Muscle of arm (tissue), 14 donors: ENCODE measurements at places on chromosomes 11 and 22.
A peak's percentile ranks its signal among the peaks of the same experiment; 100 is the strongest.

- DNase-seq = no peak
These were observed 59.2 kb upstream of the RTL6 start for GRCh38 chr22:44557064-44557748.

GRCh38 chr22:35442471-35442870, 42.5 kb downstream of the MCM5 start:
- no peak for DNase-seq

GRCh38 chr11:33721984-33722383, 14.2 kb downstream of the CD59 start:
- no peak for DNase-seq

DNA sequence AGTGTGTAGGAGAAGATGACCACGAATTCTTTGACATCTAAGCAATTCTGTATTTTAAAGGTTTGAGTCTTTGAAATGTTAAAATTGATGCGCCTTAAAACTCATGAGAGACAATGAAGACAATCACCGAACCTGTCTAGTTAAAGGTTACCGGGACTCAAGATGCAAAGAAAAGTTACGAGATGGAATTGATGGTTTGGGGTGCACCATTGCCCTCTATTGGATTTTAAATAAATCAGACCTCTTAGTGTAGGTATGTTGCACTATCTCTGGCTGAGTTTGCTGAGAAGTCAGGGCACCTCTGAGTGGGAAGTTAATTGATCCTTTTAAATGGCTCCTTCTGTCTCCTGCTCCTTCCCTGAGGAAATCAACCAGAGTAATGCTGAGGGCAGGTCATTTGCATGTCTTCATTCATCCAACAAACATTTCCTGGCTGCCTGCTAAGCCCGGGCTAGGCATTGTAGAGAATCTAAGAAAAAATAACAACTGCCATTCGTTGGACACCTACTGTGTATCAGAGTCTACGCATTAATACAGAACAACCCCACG, 19.4 kb upstream of the TMA7B start:
- DNase-seq = no peak

GRCh38 chr11:119404872-119405271, 18.1 kb downstream of the THY1 start:
- no peak for DNase-seq

DNA sequence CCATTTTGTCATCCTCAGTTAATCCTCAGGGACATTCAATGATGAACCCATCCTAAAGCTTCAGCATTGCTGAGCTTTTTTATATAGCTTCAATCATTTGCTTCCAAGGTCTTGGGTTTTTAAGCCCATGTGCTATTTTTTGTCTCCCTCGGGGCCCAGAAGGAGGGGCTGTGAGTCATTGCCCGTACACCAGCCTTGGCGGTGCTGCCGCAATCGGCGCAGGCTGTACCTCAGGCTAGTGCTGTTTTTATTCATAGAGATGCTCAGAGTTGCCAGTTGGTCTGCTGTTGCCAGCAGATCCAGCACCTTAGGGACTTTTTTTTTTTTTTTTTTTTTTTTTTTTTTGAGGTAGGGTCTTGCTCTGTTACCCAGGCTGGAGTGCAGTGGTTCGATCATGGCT, 35.5 kb downstream of the ACO2 start:
- no peak for DNase-seq

DNA sequence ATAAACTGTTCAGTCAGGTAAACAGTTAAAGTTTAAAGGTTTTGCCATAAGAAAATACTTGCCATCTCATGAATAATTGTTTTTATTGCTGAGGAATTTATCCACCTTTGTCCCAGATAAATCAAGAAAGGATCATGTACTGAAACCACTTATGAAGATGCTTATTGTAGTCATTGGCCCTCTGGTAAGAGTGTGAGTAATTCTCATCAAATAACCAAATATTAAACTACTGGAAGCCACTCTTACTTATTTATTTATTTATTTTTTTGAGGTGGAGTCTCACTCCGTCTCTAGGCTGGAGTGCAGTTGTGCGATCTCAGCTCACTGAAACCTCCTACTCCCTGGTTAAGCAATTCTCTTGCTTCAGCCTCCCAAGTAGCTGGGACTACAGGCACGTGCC, 35.1 kb downstream of the TMEM135 start:
- DNase-seq = no peak

- DNase-seq = no peak
These were observed 11.6 kb upstream of the ALKBH3 start for GRCh38 chr11:43868852-43869567.

DNA sequence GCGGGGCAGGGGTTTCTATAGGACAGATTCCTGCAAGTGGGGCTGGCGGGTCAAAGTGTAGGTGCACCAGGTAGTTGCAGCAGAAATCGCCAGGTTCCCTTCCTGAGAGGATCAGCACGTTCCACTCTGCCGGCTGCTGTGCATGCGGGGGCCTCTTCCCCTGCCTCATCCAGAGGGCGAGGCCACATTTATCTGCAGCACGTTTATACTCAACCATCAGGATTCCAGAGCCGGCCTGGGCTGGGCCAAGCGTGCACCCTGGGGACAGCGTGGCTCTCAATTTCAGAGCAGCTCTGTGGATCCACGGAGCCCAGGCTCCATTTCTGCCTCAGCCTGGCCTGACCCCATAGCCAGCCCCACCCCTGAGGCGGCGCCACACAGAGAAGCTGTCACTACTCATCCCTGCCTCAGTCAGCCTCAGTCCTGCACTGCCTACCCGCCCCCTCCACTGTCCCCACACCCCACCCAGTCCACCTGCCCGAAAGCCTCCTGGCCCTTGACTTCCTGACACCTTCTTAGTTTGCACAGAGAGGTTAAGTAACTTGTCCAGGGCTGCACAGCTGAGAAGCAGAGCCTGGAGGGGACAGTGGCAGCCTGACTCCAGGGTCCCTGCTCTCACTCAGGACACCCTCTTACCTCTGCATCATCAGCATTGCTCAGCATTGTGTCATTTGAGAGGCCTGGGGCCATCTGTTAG, 45.9 kb upstream of the RTL6 start:
- no peak for DNase-seq

GRCh38 chr11:77267962-77268361, 33.5 kb downstream of the GDPD4 start:
- DNase-seq = no peak

DNA sequence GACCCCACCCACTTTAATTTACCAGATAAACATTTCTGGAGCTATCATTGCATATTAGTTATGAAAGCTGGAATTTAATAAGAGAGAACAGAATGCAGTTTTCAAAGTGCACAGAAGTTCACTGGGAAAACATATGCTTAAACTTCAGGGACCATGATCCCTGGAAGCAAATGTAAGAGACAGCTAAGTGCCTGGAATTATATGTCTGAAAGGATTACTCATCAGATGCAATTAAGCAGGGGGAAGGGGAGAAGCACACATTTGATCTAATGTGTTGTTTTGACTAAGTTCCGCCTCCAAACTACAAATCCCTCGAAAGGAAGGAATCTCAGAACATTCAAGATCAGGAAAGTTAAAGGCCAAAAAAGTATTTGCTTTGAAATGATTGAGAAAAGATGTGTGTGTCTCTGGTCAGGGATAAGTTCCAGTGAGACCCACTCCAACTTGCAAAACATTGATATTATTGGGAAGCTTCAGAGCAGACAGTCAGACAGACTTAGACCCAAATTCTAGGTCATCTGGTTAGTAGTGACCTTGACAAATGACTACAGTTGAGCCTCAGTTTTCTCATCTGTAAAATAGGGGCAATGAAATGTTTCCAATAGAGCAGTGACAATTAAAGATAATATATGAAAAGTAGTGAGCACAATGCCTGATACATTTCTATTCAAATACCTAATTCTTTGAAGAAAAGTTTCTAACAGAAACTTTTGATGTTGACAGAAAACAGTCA, 147.6 kb downstream of the ME3 start:
- DNase-seq = peak; percentile 53

- DNase-seq = no peak
These were observed 38.3 kb upstream of the CEP295 start for GRCh38 chr11:93623179-93623578.

DNA sequence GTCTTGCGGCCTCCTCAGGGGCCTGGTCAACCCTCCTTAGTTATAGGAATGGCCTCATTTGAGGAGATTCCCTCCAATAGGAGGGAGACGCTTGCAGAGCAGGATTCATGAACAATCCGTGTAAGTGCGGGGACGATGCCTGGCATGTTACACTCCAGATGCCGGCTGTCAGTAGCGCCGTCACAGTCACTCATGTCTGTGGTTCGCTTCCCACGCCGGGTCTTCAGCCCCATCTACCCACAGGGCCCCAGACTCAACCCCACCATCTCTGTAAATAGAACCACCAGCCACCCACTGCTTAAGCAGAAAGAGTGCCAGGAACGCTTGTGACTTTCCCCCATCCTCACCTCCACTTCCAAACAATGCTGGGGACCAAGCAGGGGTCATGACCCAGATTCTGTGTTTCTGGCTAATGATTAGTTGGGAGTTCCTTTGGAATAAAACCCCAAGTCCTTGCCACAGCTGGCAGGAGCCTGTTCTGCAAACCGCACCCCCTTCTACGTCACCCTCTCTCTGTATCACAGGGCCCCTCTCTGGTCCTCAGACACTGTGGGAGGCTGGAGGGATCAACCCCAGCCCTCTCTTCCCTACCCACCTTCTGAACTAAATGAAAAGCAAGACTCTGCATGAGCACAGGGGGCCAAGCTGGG, 38.8 kb upstream of the TOLLIP start:
- DNase-seq = no peak

- no peak for DNase-seq
These were observed 369.6 kb upstream of the CADM1 start for GRCh38 chr11:115873813-115874212.

- no peak for DNase-seq
These were observed 4.0 kb downstream of the SLN start for GRCh38 chr11:107707807-107708206.

DNA sequence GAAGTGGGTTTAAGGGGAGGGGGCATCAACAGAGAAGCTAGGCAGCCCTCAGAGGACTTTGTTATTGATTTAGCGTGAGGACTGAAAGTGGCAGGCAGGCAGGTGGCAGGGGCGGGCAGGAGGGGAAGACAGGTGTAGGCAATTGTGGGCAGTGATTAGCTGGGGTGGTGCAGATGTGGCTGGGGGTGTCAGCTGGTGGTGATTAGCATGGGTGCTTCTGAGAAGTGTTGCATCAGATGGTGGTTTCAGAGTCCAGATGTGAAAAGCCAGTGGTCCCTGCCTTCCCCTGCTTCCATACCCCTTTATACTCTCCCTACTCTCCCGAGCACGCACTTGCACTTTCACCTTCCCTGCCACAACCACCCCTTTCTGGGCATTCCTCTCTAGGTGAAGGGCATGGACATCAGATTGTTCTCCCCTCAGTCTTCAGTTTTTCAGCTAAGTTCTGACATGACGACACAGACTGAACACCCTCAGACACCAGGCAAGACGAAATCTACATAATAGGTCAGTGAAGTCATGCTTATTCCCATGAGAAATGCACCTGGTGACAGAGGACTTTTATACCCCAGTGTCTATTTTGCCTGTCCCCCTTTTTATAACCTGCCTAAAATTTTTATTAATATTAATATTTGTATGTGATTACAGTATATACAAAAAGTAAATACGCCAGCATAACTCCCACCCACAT, 435.7 kb upstream of the CADM1 start:
- no peak for DNase-seq

DNA sequence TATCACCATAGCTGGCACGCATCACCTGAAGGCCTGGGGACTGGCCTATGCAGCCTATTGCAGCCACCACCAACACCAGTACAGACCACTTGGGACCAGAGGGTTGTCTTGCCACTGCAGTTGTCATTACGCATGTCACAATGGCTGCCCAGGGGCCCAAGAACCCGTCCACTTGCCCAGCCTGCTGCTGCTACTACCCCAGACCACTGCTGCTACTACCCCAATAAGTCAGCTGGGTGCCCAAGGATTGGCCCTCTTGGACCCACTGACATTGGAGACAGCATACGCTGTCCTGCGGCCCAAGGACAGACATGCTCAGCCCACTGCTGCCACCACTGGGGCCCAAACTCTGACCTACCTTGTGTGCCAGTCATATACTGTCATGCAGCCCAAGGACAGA, 102.7 kb upstream of the OR9Q1 start:
- DNase-seq = no peak

DNA sequence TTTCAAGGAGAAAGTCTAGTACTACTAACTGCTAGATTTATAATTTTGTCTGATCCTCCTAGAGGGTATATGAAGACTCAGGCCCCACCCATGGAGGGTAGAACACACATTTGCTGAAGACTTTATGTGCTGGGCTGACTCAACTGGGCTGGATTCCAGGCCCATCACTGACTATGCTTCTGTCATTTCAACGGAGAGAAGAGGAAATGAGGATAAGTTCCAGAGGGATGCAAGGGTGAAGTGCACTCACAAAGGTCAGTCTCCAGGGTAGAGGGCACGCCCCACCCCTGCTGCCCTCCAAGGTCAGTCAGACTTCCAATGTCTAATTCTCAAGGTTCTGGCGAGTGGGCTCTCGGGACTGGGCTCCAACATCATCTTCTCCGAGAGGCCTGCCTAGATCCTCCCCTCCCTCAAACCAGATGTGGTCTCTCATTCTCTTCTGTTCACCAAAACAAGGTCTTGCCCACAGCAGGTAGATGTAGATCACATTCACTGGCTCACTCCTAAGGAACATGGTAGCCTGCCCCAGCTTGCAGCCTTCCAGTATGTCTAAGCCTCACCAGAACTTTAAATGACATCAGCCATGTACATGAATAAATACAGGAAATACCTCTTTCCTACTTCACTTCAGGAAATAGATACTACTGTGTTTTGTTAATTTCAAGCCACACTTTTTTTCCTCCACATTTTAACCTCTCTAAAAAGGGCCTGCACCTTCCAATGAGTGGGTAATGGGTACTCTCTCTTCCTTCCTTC, 7.3 kb upstream of the C11orf86 start:
- DNase-seq = no peak

DNA sequence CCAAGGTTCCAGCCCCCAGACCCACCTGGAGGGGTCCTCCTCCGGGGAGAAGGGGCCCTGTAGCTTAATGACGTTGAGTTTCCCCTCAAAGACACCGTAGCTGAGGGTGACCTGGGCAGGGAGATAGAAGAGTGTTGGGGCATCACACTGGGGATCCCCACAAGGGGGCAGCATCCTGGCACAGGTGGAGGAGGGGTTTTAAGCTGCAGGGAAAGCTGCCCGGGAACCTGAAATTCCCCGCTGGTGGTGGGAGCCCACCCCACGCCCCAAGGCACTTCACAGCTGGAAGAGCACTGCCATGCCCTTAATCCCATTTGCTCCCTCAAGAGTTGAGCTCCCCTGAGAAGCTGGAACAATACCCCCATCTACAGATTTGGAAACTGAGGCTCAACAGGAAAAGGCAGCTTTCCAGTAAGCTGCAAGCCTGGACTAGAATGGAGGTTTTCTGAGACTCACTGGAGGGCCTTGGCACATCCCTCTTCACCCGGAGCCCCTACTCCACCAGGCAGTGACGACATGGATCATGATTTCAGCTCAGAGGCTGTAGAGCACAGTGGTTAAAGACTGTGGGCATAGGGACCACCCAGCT, 13.7 kb downstream of the MFNG start:
- no peak for DNase-seq

GRCh38 chr11:95767498-95767897, 22.1 kb downstream of the FAM76B start:
- DNase-seq = no peak
